ENCODE measurements at places on chromosomes 12 and 14.

GRCh38 chr12:115337693-115338543 is 653.9 kb upstream of the TBX3 start:
- no peak for DNase-seq

- DNase-seq, result no peak
Observed at GRCh38 chr12:21026302-21026701, 104.7 kb upstream of the SLCO1B1 start.

DNA sequence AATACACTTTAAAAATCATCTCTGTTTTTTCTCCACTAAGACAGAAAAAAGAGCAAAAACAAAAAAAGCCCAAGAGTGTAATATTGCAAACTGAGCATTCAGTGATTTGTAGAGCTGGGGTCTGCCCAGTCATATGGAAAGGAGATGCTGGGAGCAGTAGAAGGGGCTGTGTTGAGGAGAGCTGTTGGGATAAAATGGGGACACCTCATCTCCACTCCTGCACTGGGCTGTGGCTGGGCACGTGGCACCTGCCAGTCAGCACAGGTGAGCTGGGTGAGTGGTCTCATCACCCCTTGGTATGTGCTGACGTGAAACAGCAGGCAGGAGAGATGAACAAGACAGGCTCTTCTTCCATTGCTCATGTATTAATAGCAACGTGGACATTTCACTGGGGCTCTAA is 217.4 kb downstream of the C12orf42 start:
- DNase-seq, result no peak

GRCh38 chr12:111093428-111094142 is 173.2 kb upstream of the MYL2 start:
- no peak for DNase-seq

- DNase-seq, result no peak
Observed at GRCh38 chr12:54392485-54393206, 8.1 kb upstream of the ZNF385A start.

DNA sequence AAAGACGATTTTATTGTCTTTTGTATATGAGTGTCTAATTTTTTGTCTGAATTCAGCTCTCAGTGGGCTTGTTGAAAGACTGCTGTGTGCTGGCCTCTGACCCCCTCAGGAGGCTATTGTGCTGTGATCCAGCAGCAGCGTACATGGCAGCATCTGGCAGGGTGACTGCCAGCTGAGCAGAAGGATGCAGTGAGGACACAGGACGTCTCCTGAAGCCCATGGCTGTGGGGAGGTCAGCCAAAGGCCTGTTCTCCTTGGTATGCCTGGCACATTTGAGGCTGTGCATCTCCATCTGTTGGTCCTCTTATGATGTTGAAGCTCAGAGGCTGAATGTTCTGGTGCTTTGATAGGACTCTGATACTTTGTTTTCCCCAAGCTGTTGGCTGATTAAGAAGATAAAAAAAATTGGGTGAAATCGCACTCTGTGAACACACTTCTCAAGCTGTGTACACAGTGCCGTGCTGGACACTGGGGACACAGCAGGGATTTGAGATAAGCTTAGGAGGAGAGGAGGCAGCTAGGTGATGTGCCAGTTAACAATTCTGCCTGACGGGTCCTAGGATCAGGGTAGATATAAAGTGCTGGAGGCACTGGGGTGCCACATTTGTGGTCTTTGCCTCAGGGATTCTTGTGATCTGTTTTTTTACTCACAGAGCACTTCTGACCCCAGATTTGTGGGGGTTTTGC is 37.5 kb downstream of the EID3 start:
- DNase-seq, result no peak

DNA sequence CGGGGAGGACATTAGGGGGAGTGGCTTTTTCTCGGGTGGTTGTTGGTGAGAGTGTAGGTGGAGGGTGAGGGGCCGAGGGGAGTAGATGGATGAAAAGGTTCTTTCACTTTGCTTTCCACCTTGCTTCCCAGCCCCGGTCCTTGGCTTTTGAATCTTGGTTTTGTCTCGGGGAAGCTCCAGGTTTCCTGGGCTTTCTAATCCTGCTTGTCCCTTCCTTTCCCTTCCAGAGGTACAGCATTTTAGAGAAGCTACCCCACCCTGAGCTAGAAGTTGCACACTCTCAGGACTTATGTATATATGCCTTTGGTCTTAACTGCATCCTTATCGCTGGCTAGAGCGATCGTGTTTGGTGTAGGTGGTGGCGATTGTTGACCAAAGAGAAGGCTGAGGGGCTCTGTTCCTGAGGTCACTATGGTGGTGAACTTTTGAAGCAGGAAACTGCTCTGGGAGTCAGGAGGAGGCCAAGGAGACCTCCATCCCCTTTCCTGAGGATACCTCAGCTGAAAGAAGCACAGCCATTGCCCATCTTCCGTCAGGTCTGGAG is 862 bp downstream of the PIP4K2C start:
- no peak for DNase-seq

- peak; percentile 20 for DNase-seq
Observed at GRCh38 chr12:14714437-14714836, 18.0 kb upstream of the GUCY2C start.

GRCh38 chr14:69654116-69654515 is 42.7 kb downstream of the SUSD6 start:
- DNase-seq, result no peak

DNA sequence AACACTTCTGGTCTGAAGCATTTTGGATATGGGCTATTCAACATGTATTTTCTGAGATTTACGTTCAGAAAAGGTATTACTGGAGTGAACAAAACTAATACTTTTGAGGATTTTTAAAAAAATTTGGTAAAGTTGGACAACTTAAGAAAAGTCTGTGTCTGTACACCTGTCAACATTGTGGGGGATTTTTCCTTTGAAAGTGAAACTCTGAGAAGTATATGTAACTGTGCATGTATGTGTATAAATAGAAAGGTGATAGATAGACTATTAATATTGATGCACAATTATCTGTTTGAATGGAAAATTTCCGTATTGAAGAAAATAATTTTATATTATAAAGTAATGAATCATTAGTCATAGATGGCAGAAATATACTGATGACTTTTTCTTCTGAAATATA is 312.8 kb upstream of the MDGA2 start:
- no peak for DNase-seq

- DNase-seq, result no peak
Observed at GRCh38 chr14:60964904-60965303, 16.0 kb downstream of the TRMT5 start.

DNA sequence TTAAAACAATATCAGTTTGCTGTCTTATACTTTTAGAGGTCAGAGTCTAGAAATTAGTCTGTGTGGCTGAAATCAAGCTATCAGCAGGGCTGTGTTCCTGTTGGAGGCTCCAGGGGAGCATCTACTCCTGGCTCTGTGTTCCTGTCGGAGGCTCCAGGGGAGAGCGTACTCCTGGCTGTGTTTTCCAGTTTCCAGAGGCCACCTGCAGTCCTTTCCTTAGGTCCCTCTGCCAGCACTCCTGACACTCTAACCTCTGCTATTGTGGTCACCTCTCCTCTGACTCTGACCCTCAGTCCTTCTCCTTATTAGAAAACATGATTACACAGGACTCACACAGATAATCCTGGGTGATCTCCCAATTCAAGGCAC is 1140.7 kb upstream of the TMEM132C start:
- DNase-seq, result no peak

GRCh38 chr12:3533703-3534386 is 42.8 kb downstream of the PRMT8 start:
- DNase-seq, result no peak

DNA sequence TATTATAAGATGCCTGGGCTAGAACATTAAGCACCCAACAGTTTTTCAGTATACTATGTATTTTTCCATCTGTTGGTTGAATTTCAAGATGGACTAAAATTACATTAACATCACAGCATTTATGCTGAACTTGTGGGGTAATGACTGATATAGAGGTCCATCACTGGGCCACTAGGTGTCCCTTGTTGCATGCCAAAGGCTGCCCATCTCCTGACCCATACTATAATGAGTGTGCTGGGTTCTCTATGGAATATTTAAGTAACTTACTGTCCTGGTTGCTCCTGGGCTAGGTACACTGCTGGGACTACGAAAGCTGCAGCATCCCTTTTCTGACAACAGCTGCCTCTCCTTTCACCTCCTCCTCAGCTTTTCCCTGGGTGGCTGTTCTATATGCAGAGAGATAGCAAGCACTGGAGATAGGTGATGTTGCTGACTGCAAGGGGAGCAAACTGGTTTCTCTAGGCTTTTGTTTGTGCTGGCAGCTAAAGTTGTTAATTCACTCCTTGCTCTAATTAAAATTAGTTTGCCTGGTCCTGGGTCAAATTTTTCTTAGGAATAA is 138.6 kb upstream of the TRHDE start:
- no peak for DNase-seq

- no peak for DNase-seq
Observed at GRCh38 chr14:60125918-60126317, 34.2 kb downstream of the PCNX4 start.

- no peak for DNase-seq
Observed at GRCh38 chr12:71009430-71010142, 89.0 kb upstream of the PTPRR start.

DNA sequence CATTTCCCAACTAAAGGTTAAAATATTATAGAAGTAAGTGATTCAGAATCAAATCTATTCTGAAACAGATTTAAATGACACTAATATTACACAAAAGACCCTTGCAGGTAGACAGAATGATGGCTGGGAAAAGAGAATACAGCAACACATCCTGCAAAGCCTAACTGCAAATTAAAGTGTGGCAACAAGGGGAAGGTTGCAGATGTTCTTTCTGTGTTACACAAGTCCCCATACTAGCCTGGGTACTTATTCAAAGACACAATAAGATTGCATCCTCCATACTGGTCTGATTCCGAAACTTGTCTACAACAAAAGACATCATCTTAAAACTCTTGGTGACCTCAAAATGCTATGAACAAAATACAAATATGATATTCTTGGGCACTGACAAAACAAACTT is 50.5 kb downstream of the R3HDM2 start:
- DNase-seq, result no peak

- DNase-seq, result no peak
Observed at GRCh38 chr12:121905746-121906145, 12.6 kb upstream of the CFAP251 start.

DNA sequence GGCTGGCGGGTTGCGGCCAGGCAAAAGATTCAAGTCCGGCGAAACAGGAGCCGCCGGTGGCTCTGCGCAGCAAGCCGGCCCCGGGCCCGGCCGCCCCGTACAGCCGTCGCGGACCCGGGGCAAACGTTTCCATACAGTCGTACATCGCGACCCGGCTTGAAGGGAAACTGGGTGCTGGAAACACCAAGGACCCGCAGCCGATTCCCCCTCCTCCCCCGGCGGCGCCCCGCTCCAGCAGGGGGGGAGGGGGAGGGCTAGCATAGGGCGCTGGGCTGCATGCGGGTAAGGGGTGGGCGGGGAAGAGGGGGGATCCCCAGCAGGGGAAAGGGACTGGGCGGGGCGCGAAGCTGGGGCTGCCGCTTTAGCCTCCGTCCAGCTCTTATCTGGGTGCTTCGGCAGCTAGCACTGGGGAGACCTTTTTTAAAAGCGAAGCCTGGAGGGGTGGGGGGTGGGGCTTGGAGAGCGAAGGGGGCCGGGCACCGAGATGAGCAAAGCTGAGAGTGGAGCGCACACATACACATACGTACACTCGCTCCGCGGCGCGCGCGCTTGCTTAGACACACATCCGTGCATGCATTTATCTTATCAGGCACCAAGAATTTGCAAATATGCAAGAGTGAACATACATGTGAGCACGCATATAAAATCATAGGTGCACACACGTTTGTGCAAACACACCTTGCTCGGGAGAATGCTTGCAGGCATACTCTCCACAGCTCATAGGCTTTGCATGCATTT is 11.9 kb downstream of the RARG start:
- no peak for DNase-seq

DNA sequence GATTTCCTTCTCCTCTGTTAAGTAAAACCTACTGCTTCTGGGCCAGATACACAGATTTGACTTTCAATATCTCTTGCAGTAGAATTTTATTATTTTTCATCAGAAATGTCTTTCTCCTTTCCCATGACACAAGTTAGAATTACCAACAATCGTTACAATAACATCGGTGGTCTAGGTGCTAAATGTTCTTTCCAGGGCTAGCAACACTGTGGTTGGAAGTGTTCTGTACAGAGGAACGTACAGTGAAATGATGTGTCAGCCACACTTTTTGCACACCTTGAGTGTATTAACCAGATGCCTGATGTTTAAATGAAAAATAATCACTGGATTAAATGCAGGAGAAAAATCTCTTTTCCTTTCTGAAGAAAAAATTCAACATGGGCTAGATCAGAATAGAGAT is 27.7 kb upstream of the KLRD1 start:
- no peak for DNase-seq

GRCh38 chr14:62079038-62079437 is 316.8 kb downstream of the SNAPC1 start:
- no peak for DNase-seq

DNA sequence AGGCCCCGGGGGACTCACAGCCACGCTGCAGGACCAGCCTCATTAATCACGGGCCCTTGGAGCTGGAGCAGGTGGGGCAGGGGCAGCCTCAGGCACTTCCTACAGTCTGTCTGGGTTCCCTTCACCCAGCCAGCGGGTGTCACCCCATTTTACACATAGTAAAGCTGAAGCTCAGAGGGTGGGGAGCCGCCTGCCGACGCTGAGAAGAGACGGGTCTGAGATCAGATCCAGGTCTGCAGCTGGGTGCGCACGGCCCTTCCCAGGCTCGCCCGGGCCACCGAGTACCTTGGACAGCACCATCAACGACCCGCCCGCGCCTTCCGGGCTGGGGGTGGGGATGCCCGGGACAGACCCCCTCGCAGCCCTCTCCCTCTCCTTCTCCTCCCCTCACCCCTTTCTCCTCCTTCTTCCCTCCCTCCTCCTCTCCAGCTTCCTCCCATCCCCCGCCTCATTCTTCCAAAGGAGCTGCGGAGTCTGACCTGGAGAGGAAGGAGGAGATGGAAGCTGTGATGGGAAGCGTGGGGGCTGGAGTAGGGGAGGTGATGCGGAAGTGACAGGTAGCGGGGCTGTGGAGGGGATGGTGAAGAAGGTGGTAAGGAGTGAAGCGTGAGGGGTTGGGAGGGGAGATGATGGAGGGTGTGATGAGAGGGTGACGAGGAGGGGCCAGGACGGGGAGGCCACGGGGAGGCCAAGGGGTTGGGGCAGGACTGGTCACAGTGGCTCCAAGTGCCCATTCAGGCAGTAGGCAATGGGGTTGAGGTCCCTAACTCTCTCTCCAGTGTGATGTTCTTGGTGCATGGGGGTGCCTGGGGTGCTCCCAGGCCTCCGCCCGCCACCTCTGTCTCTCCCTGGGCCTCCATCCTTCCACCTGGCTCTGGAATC is 8.8 kb downstream of the DTX1 start:
- no peak for DNase-seq

DNA sequence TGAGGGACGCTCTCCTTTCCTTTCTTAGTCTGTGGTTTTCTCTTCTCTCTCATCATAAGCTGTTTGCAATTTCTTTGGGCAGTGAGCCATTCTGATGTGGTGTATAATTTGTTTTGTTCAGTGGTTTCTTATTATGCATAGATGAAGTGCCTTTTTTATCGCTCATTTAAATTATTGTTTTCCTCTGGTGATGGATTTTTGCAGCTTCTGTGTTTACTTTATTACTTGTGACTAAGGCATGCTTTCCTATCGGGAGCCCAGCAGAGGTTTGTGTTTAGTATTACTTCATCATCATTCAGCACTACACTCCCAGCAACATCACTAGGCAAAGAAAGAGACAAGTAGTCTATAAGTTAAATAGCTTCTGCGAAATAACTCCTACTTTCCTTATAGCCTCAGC is 586.6 kb upstream of the NOVA1 start:
- no peak for DNase-seq

GRCh38 chr14:56708704-56709103 is 101.6 kb downstream of the OTX2 start:
- DNase-seq, result no peak

- no peak for DNase-seq
Observed at GRCh38 chr12:52360106-52360662, 7.1 kb downstream of the KRT85 start.

- DNase-seq, result no peak
Observed at GRCh38 chr14:35138585-35138984, 16.2 kb downstream of the PRORP start.

Data from NCI-H1048 (cell line).